ENCODE measurements at places on chromosomes 12 and 14. TPM values are rescaled to one million over a fixed set of nuclear protein-coding genes. Genes with fewer than 3 reads are reported as not detected.

LGALS3 gene
- total RNA-seq, result 194 TPM

SPIC gene
- total RNA-seq, result not detected

PKP2 gene
- total RNA-seq, result 428 TPM

ADAMTS20 gene
- total RNA-seq, result not detected

SLC22A17 gene
- total RNA-seq, result 9.7 TPM

ATF7IP gene
- 64.3 TPM for total RNA-seq

Measured in left ventricle myocardium inferior (tissue), 1 donor.